Left ventricle myocardium inferior (tissue), 1 donor: ENCODE measurements at places on chromosomes 3 and 15. TPM values are rescaled to one million over a fixed set of nuclear protein-coding genes. Genes with fewer than 3 reads are reported as not detected.
A peak's percentile ranks its signal among the peaks of the same experiment; 100 is the strongest.

DNA sequence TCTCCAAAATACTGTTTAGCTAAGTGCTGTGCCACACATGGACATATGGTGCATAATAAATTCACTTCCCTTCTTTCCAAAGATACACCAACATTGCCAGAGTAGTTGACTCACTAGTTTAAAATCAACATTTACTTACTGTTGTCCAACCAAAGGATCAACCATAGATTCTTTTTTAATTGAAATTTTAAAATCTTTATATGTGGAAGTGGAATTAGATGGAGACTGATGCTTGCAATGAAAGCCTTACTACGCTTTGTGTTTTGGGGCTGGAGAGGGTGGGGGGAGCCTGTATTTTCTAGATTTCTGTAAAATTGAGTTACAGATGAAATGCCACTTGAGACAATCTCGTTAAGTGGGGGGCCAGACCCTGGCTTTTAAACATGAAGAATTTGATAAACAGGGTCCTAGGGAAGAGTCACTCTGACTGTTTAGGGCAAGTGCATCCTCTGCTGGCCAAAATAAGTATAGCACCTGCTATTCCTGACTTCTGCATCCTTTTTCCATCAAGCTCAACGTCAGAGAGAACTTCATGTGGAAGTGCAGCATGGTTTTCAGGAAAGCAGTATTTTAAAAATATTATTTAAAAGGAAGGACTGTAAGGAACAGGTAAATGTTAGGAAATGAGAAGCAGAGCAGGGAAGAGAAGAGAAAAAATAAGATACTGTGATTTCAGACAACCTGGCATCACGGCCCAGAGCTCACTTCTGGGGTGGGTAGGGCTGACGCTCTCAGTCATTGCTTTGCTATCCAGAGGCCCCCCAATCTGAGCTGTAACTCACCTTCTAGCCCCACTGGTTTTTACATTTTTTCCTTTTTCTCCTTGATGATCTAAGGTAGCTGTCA is 76.7 kb downstream of the BOC start:
- H3K27ac ChIP-seq: no peak overlapping the region
- H3K36me3 ChIP-seq: no peaks in the 10 kb centered on the region
- no peaks in the 10 kb centered on the region for H3K4me1 ChIP-seq
- DNase-seq: no peak
- H3K27me3 ChIP-seq: no peaks in the 10 kb centered on the region
- no peak overlapping the region for H3K4me3 ChIP-seq

GRCh38 chr3:143187111-143187510 is 67.5 kb downstream of the CHST2 start:
- H3K27me3 ChIP-seq: no peaks in the 10 kb centered on the region
- H3K4me1 ChIP-seq: no peaks in the 10 kb centered on the region
- DNase-seq: no peak
- H3K36me3 ChIP-seq: no peaks in the 10 kb centered on the region
- H3K27ac ChIP-seq: no peak overlapping the region
- H3K4me3 ChIP-seq: no peak overlapping the region

- H3K4me3 ChIP-seq: no peak overlapping the region
- no peak for DNase-seq
- no peak overlapping the region for H3K27ac ChIP-seq
- no peaks in the 10 kb centered on the region for H3K4me1 ChIP-seq
Measured at GRCh38 chr3:60282866-60283265, 968.4 kb downstream of the FHIT start.

DNA sequence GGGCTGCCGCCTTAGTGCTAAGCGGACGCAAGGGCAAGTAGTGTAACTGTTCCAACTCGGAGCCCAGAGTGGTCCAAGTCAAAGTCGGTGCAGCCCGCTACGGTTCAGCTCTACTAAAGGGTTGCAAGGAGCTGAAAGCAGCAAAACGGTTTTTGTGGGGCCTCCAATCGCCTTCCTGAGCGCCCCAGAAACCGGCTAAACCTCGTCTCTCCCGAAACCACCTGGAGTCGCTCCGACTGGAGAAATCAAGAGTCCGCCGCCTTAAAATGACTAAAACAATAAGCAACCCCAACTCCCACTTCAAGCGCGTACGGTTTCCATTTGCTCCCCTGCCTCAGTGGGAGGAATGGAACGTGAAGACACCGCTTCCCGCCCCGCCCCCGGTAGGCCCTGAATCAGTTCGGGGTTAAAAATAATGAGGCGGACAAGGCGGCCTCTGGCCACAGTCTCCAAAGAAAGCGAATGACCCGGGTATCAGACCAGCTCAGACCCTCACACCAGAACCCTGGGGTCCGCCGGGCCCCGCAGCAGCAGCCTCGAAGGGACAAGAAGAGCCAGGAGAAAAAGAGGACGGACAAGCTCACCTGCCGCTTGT is 401 bp downstream of the SEC11A start:
- H3K4me3 ChIP-seq: peak overlapping the region; percentile 92
- no peak for DNase-seq
- peaks cover 9% of the 10 kb centered on the region for H3K36me3 ChIP-seq
- H3K27ac ChIP-seq: peak overlapping the region; percentile 99
- H3K27me3 ChIP-seq: no peaks in the 10 kb centered on the region

- H3K4me1 ChIP-seq: peaks cover 22% of the 10 kb centered on the region
- DNase-seq: no peak
- no peaks in the 10 kb centered on the region for H3K36me3 ChIP-seq
- no peak overlapping the region for H3K4me3 ChIP-seq
Measured at GRCh38 chr3:187568171-187568570, 102.0 kb downstream of the SST start.

- peaks cover 56% of the 10 kb centered on the region for H3K4me1 ChIP-seq
- peak overlapping the region; percentile 96 for H3K27ac ChIP-seq
- no peak for DNase-seq
- H3K36me3 ChIP-seq: peaks cover 23% of the 10 kb centered on the region
- peak overlapping the region; percentile 81 for H3K4me3 ChIP-seq
- no peaks in the 10 kb centered on the region for H3K27me3 ChIP-seq
Measured at GRCh38 chr3:126474498-126475412, 936 bp downstream of the ZXDC start.

- peaks cover 41% of the 10 kb centered on the region for H3K4me1 ChIP-seq
- H3K36me3 ChIP-seq: peaks cover 33% of the 10 kb centered on the region
- DNase-seq: no peak
- no peak overlapping the region for H3K4me3 ChIP-seq
- no peak overlapping the region for H3K27ac ChIP-seq
- no peaks in the 10 kb centered on the region for H3K27me3 ChIP-seq
Measured at GRCh38 chr3:19972054-19972453, 25.2 kb downstream of the RAB5A start.

- H3K4me1 ChIP-seq: peaks cover 9% of the 10 kb centered on the region
- H3K36me3 ChIP-seq: no peaks in the 10 kb centered on the region
- no peak overlapping the region for H3K4me3 ChIP-seq
- peak overlapping the region; percentile 61 for H3K27ac ChIP-seq
- no peak for DNase-seq
- H3K27me3 ChIP-seq: no peaks in the 10 kb centered on the region
Measured at GRCh38 chr3:66507423-66508260, 6.8 kb upstream of the LRIG1 start.

DNA sequence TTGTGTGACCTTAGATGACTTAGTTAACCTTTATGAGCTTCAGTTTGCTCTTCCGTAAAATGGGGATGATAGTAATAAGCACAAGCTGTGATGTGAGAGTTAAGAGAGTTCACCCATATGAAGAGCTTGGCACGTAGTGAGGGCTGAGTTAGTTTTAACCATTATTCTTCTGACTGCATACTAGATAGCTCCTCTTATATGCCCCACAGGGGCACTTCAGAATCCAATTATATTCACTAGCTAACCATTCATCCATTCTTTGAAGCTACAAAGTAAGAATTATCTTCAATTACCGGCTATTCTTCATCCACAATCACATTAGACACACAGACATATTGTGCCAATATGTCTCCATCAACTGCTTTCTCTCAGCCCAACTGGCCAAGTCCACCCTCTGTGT is 159.0 kb upstream of the STT3B start:
- H3K4me1 ChIP-seq: no peaks in the 10 kb centered on the region
- DNase-seq: no peak
- no peaks in the 10 kb centered on the region for H3K27me3 ChIP-seq
- H3K27ac ChIP-seq: no peak overlapping the region

The SLC9A9 gene
- 4.9 TPM for total RNA-seq

The RNF168 gene
- 18.9 TPM for total RNA-seq
